Stimulated activated CD8-positive, alpha-beta memory T cell treated with anti-CD3 and anti-CD28 coated beads, Interleukin-15, amount 100 ng/mL, for 24 hours (primary cell): ENCODE measurements at places on chromosomes 12 and 14.

DNA sequence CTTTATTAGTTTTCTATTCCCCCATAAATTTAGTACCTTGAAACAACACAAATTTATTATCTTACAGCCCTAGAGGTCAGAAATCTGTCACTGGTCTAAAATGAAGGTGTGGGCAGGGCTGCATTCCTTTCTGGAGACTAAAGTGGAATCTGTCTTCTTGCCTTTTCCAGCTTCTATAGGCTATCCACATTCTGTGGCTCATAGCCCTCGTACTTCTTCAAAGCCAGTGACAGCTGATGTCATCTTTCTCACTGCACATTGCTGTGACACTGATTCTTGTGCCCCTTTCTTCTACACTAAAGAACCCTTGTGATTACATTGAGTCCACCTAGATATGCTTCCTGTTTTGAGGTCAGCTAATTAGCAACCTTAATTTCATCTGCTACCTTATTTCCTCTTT, 23.2 kb upstream of the DCN start:
- DNase-seq: no peak

- no peak for DNase-seq
These were observed 38.1 kb downstream of the ETV6 start for GRCh38 chr12:11687528-11687927.

- DNase-seq: no peak
These were observed 148.0 kb upstream of the PDE3A start for GRCh38 chr12:20220339-20220738.

DNA sequence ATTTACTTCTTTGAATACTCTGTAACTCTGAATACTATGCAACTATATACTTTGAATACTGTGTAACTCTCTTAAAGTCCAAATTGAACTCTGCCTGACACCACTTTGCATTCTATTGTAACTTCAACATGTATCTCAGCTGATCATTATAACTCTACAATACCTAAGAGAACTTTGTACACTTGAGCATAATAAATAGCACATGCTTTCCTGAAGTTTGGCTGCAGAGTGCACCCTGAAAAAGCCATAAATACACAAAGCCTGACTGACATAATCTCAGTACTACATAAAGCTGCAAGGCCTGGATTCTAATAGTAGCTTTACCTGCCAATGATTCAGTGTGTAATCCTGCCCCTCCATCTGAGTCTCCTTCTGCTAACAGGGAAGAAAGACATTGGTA, 21.3 kb upstream of the COX16 start:
- DNase-seq: no peak

GRCh38 chr12:124217508-124218242, 77.2 kb upstream of the RFLNA start:
- DNase-seq: no peak
